NCI-H1436 treated with DMSO at 0.1 percent for 48 hours (cell line): ENCODE measurements at places on chromosomes 16 and 17.

GRCh38 chr16:89094252-89094879 lies 714 bp downstream of the ACSF3 start:
- DNase-seq, result no peak

DNA sequence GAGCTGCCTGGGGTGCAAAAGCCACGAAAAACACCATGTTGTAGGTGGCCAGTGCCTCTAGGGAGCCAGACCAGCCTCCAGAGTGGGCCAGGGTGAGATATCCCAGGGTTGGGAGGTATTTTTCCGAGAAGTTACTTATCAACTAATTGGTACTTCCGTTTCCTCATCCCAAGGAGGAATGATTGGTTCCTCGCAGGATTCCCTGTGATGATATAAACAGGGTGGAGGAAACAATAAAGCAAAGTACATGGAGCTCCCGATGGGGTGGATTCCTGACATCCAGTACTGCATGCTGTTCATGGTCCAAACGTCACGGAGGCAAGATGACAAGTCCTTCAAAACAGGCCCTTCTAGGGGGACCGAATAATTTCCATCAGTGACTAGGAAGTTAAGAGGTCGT lies 39.4 kb upstream of the FOXF1 start:
- no peak for DNase-seq

GRCh38 chr16:22029632-22030031 lies 21.7 kb downstream of the MOSMO start:
- no peak for DNase-seq

- no peak for DNase-seq
These were observed 3.4 kb downstream of the NDRG4 start for GRCh38 chr16:58503166-58503862.

- peak; percentile 84 for DNase-seq
These were observed at the start of gene DCXR for GRCh38 chr17:82037092-82037888. TSS of gene DCXR (minus strand) at chr17:82037697. CDS start at chr17:82037682, 15 bp downstream.

- no peak for DNase-seq
These were observed 1.4 kb downstream of the MPRIP start for GRCh38 chr17:17043461-17044271.

GRCh38 chr16:83652943-83653342 lies 154.8 kb upstream of the HSBP1 start:
- no peak for DNase-seq

- DNase-seq, result no peak
These were observed 161.4 kb downstream of the SDK2 start for GRCh38 chr17:73482894-73483293.

DNA sequence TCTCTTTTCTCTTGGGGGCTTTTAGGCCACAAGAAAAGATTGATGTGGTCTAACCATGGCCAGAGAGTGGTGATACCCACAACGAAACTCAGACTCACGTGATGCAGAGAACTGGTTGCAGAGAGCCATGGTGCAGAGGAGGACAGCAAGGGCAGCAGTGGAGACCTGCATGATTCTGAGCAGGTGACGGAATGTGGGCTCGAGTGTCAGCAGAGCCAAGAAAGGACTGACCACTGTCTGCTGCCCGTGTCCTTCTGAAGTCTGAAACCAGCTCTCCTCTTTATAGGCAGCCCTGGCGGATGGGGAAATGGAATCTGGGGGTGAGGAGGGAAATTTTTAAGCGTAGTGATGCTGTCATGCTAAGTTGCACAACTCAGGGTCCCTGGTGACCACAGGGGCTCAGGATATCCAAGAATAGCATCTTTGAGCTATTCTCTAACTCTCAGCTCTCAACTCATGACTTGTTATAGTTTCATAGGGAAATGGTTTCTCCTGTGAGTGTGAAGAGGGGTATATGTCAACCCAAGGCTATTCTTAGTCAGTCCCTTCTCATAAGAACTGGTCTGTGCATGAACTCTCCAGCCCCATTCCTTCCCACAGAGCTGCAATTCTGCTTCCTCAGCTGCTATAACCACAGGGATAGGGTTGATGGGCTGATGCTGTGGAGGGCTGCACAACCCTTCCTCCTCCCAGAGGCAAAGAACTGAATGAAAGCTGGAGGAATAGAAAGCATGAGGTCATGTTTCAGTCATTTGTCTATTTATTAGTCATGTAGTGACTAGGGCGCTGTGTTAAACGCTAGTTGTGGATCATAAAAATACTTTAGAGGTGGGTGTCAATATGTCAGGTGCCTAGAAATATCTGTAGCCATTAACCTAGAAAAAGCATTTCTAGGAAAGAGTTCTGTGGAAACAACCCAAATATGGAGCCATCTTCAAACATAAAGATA lies at the start of gene CCL3:
CCL3 (minus strand) TSS at position 256 of the 949 bp plus-strand sequence; CDS start at position 171, 85 bp downstream.
- DNase-seq, result no peak
